Caudate nucleus (tissue), 63 donors: ENCODE measurements at places on chromosomes 3 and 15.

- peak; percentile 7 for DNase-seq
Observed at GRCh38 chr3:113626503-113627371, 69.7 kb downstream of the USF3 start.

DNA sequence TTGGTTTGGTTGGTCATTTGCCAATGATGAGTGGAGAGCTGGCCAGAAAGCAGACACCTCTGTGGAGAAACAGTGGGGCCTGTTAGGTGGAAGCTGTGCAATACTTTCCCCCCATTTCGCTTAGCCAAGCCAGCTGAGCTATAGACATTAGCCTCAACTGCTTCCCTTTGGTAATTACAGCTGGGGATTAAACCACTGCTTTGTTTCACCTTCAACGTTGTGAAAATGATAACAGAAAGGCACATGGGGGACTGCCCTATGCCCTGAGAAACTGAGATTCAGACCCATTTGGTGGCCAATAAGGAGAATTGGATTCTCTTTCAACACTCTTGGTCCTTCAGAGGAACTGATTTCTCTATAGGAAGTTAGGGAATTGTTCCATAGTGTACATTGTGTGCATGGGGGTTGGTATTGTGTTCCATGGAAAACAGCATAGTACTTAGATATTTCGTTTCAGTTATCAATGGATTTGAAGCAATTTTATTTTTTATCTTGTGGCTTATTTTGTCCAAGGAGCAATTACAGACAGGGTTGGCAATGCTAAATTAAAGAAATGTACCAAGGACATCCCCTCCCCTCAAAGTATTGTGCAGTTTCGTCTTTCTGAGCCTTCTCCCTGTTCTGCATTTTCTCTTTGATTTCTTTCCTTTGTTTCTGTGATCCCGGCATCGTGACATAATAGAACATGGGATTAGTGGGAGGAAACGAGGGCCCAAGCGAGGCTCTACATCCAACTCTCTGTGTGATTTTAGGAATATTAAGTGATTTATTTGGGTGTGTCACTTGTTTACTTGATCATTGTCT, 194.3 kb downstream of the FNDC3B start:
- DNase-seq, result no peak

- no peak for DNase-seq
Observed at GRCh38 chr3:194218646-194219453, 82.9 kb downstream of the HES1 start.

DNA sequence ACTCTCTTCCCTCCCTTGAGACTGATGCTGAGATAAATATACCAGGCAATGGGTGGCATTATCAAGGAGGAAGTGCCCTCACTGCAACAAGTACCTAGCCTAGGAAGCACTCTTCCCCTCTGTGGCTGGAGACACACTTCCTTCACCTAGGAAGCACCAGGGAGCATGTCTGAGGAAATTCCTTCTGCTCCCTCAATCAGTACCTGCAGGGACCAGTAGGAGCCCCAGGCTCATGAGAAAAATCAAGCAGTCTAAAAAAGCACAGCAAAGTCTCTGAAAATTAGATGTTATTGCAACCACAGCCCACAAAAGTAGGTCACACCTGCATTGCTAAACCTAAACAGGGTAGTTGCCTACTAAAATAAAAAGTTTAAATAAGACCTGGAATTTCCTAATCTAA, 78.2 kb upstream of the TRPM1 start:
- no peak for DNase-seq

DNA sequence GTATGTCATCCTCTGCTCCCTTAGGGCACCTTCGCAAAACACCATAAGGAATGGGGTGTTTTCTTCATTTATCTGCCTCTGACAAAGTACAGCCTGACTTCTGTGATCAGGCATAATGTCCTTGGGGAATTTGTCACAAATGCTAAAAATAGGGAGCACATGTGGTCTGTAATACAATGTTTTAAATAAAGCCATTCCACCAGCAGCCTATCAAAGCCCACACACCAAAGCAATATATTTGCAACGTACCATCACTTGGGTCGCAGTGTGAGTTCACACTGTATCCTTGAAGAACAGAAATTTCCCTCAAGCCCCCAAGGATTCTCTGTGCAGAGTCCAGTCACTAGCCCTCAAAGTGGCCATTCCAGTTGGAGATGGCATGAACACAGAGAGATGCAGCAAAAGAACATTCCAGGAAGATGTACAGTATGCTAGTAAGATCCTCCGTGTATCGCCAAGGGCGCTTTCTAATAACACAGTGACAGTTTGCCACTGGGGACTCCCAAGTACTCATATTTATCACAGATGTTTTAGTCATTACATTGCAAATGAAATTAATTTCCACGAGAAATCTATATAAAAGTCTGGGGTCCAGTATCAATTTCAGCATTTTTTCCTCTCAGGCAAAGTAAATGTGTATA, 246.7 kb downstream of the MCTP2 start:
- no peak for DNase-seq

DNA sequence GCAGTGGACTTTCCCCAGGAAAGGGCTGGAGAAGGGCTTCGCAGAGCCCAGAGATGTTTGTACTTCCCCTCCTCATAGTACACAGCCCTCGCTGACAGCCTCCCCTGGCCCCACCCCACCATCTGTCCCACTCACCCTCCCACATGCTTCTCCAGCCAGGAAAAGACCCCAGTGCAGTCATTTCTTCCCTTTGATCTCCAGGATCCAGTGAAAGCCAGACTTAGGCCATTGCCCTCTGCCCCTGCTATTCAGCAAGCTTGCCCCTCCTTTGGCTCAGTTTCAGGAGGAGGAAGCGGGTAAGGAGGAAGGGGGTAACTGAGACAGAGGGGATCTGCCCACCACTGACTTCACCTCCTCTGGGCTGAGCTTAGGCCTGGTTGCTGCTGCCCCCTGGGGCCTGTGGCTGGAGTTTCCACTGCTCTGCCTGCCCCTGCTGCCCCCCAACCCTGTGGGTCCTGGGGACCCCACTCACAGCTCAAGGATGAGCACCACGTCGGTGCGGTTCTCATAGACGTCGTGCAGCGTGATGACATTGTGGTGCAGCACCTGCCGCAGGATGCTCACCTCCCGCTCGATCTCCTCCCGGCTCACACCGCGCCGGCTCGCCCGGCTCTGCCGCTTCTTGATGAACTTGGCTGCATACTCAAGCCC, 63.1 kb downstream of the DAPK2 start:
- no peak for DNase-seq

GRCh38 chr3:145983101-145983500, 177.9 kb downstream of the PLOD2 start:
- no peak for DNase-seq

- DNase-seq, result peak; percentile 83
Observed at GRCh38 chr3:133661454-133662277, at the start of gene TOPBP1. Gene TOPBP1 (minus strand): TSS chr3:133661941. CDS start chr3:133661127, 814 bp downstream.

- no peak for DNase-seq
Observed at GRCh38 chr3:176296066-176296597, 901.1 kb downstream of the TBL1XR1 start.

- no peak for DNase-seq
Observed at GRCh38 chr15:60583946-60584345, 105.0 kb upstream of the ICE2 start.

- no peak for DNase-seq
Observed at GRCh38 chr3:17179381-17180205, 294.8 kb downstream of the PLCL2 start.

GRCh38 chr15:52221730-52222129, 30.5 kb upstream of the GNB5 start:
- no peak for DNase-seq

GRCh38 chr3:99681512-99681911, 43.1 kb downstream of the COL8A1 start:
- DNase-seq, result no peak

DNA sequence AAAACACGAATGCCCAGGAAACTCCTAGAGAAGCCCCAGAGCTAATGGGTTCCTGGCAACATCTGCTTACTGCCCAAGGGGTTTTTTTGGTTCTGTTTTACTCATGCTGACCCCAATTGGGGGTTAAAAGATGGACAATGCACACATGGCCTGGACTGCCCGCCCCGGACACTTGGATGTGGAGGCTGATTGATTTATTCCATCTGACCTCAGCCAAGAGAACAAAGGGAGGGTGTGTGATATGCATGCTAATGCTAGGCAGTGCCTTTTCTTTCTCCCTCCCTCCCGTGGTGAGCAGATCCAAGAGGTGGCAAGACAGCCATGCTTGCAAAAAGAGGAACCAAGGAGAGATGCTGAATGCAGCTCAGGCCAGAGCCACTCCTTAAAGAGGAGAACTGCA, 3.3 kb upstream of the LRTM1 start:
- DNase-seq, result peak; percentile 24

GRCh38 chr3:18575573-18575972, 150.4 kb upstream of the SATB1 start:
- DNase-seq, result no peak

- no peak for DNase-seq
Observed at GRCh38 chr3:138477120-138477519, 42.7 kb downstream of the ESYT3 start.
